Inflammatory macrophage treated with lipopolysaccharide for 1 hour (primary cell): ENCODE measurements at places on chromosomes 2 and 18.

GRCh38 chr2:147110317-147110716 lies 734.5 kb upstream of the ACVR2A start:
- no peak for DNase-seq

DNA sequence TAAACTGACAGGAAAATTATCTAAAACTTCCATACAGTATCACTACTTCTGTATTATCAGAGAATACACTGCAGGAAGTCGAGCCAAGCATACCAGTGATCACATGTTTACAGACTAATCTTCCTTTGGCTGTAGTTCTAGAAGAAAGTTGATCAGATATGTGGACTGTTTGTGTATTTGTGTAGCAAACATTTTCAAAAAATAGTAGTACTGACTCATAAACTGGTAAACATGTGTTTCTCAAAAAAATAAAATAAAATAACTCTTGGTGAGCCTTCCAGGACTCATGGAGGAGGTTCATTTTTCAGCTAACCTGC lies 148.9 kb upstream of the SLC39A10 start:
- no peak for DNase-seq

- DNase-seq, result no peak
Measured at GRCh38 chr2:116487336-116487735, 1327.2 kb upstream of the DDX18 start.

GRCh38 chr18:48928787-48929186 lies 22.0 kb downstream of the SMAD7 start:
- DNase-seq, result no peak

DNA sequence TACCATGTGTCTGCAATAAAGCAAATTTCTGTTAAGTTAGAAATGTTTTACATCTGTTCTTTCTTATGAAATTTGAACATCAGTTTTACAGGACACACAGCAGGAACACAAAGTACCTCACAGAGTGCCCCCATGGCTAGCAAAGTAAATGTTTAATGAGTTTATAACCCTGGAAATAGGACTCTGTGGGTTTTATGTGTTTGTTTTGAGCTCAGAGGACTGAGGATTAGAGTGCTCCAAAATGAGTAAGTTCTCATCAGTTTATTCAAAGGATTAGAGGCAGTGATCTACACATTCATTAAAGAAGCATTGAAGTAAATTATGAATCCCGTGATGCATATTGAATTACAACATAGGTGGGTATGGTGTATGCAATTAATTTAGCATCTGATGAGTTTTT lies 281.8 kb downstream of the GULP1 start:
- DNase-seq, result no peak

DNA sequence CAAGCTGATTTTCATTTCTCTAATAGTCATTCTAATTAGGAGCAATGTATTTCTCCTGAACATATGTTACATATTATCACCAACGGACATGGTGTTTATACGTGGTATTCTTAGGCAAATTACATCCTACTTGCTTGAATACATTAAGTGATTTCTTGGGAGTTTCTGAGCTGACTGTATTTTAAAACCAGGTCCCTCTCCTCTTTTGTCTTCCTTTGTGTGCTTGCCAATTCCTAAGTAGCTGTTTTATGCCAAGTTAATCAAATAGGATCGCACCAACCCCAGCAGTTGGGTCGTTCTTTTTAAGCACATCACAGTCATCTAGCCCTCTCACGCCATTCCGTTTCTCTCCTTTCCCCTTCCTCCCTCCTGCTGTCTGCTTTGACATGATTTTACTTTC lies 75.4 kb upstream of the MAP2 start:
- DNase-seq, result no peak

DNA sequence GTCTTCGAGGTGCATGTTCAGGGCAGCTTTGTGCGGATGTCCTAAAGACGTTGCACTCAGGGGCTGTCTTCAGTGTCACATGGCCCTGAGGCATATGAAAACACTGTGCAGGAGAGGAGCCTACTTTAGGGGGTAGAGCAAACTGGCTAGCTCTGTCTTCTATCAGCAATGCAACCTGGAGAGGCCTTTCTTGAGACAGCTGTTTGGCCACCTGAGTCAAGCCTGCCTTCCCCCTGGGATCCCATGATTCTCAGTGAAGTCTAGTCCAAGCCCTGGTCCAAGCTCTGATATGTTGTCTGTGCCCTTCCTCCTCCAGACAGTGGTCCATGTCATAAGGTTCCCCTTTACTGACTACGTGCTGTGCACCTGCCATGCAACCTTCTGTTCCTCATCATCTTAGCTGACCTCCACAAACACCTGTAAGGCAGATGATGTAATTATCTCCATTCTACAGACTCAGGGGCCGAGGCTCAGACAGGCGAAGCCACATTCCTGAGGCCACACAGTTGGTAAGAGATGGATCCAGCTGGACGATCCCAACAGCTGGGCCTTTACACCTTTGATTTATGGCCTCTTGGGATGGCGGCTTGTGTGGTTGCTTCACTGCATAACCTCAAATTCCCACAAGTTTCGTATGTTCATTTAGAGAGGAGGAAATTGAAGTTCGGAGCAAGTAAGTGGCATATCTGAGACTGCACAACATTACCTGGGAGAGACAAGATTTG lies 109.9 kb downstream of the COPS8 start:
- no peak for DNase-seq

GRCh38 chr2:197149546-197149945 lies 161.0 kb downstream of the ANKRD44 start:
- DNase-seq, result no peak

- DNase-seq, result no peak
Measured at GRCh38 chr18:58042826-58043490, 1.1 kb upstream of the NEDD4L start.

DNA sequence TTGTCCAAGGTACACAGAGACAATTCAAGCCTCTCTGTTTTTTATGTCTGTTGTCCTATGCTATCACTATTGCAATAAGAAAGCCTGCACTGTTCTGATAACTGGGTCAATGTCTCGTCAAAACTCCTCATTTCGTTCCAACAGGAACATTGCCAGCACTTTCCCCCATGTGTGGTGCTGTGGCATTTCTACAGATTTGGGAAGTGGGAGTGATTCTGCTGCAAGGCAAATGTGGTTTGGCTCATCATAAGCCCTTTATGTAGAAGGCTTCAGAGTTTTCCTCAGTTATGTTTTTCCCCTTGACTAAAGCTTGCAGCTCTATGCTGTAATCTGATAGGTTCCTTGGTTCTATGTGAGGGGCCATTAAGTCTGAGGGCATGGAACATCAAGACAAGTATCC lies 324.1 kb upstream of the TCF4 start:
- DNase-seq, result no peak

DNA sequence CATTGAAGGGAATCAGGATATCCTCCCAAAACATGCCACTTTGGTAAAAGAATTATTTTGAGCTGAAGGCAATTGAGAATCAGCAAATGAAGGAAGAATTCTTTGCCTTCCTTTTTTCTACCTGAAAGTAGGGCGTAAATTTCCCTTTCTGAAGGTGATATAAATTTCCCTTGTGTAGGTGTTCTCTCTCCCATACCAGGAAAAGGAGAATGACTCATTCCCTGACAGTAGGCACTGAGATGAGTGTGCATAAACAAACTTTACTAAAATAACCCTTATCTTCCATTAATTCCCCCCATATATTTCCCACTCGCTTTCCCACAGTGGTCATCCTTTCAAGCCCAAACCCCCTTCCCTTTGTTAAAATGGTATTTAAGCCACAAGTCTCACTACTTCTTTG lies 1339.0 kb downstream of the LRP1B start:
- no peak for DNase-seq

GRCh38 chr2:30453498-30453897 lies 6.5 kb downstream of the LCLAT1 start:
- no peak for DNase-seq

GRCh38 chr18:28039078-28039477 lies 137.9 kb downstream of the CDH2 start:
- DNase-seq, result no peak

DNA sequence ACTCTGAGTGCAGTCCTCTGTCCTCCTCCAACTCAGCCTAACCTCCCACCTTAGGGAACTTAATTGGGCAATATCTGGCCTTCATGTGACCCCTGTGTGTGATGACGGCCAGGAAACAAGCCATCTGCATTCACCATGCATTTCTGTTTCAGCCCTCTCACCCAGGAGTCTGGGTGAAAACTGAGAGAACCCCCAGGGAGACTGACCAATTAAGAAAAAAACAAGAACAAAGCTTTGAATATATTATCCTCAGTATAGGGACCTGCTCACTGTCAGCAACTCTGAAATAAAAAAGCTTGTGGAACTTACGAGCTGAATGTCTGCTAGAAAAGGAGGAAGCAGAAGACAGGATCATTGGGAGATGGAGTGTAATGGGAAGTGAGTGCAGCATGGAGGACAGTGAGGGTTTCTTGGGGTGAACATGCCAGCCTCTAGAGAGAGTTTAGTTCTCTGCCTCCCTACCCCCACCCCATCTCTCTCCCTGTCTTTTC lies 9.5 kb downstream of the MAPRE2 start:
- DNase-seq, result peak; percentile 34

GRCh38 chr2:176702131-176702530 lies 432.9 kb downstream of the MTX2 start:
- DNase-seq, result no peak

DNA sequence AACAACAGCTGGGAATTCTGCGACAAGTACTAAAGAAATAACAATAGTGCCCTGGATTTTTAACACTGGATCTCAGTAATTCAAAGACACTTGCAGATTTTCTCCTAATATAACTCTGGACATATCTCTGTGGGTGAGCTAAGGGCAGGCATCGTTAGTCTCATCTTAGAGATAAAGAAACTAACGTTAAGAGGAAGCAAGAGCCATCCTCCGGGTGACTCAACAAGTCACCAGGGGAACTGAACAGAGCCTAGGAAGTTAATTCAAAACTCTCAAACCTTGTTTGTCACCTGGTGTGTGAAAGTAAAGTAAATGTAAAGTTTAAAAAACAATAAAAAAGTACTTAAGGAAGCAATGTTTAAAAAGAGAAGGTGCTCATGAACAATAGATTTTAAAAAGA lies 41.6 kb upstream of the NRP2 start:
- peak; percentile 32 for DNase-seq

DNA sequence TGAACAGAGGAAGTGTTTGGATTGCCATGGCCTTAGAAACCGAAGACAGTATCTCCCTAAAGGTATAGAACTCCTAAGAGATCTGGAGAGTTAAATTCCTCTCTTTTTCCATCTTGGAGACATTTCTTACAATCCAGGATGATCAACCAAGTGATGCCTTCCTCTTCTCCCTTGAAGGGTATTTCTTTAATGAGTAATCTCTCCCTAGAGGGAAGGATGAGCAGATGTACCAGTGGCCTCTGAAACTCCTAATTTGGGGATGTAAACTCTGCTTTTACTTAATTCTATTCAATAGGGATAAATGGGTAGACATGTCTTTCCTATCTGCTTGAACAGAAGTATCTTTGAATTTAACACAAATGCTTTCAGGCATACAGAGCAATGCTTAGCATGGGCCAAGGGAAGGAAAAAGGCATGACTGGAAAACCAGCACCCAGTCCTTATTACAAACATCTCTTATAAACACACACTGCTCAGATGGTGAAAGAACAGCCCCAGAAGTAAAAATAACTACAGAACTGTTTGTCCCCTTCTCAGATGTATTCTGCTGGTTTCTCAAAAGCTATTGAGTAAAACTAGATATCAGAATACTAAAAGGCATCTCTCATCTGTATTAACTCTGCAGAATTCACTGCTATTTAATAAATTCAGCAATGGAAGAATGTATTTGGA lies 4.7 kb upstream of the THNSL2 start:
- DNase-seq, result no peak

- no peak for DNase-seq
Measured at GRCh38 chr2:106094131-106094841, 99.8 kb downstream of the UXS1 start.

GRCh38 chr2:6103949-6104348 lies 411.8 kb downstream of the SOX11 start:
- DNase-seq, result no peak

GRCh38 chr2:160324161-160324800 lies 124.2 kb upstream of the ITGB6 start:
- DNase-seq, result peak; percentile 79

DNA sequence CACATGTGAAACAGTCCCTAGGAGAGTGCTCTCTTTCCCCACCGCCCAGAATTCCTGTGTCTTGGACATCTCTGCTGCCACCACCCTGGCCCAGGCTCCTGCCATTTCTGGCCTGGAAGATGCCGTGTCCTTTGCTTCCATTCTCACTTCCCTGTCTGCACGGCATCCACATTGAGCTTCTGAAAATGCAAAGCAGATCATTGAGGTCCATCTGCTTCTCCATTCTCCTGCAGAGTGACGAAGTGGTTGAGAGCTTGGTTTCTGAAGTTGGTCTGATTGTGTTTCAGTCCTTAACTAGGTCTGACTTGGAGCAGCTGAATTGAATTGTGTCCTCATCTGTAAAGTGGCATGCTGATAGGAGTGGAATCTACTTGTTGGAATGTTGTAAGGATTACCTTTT lies 98.7 kb upstream of the MGAT5 start:
- peak; percentile 42 for DNase-seq

- no peak for DNase-seq
Measured at GRCh38 chr2:208356846-208357574, 49.6 kb upstream of the PTH2R start.

DNA sequence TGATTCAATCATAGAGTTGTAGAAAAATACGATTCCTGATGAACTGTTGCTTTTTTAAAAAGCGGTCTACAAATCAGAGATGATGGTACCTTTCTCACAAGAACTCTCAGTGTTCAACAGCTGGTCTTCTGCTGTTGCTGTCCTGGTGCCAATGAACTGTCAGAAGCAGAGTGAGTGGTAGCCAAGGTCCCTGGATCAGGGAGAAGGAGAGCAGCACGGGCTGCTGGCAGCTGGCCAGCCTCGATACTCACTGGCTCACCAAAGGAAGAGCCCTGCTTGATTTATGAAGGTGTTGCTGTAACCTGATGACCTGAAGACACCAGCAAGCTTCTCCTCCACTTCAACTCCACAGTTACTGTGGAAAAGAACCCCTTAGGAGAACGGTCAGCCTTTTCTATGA lies 300.8 kb upstream of the SOX11 start:
- DNase-seq, result no peak

DNA sequence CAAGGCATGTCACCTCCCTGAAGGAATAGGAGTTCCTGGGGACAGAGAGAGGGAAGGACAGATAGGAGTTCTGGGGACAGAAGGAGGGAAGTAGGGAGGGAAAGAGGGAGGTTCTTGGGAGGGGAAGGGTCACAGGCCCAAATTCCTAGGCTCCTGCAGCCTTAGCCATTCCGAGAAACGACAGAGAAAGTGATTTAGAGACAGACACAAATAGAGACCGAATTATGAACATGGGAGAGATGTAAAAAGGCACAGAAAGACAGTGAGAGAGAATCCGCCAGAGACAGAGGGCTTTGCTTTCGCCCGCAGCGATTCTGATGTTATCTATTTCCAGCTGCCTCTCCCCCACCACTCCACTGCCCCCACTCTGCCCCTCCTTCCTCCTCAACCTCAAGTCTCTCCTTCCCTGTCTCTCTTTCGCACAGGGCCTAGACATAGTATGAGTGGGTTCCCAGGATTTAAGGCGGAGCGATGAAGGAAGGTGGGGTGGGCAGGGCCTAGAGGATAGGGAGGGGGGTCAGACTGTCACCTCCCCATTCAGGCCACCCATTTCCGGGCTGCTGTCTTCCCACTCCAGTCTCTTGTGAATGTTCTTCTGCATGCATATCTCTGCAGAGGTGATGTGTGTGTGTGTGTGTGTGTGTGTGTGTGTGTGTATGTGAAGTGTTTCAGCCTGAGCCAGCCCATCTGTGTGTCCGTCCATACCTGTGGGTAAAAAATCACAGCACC lies 3.3 kb upstream of the WNT6 start:
- no peak for DNase-seq
